ENCODE measurements at places on chromosomes 3 and 15.

- no peak for DNase-seq
Measured at GRCh38 chr3:184741798-184742675, 30.2 kb upstream of the MAGEF1 start.

GRCh38 chr15:35256551-35256950, 171.5 kb upstream of the NANOGP8 start:
- DNase-seq, result no peak

- no peak for DNase-seq
Measured at GRCh38 chr15:66777054-66777453, 75.0 kb downstream of the SMAD6 start.

GRCh38 chr3:23519314-23520208, 286.2 kb upstream of the UBE2E1 start:
- no peak for DNase-seq

GRCh38 chr15:78540871-78541743, 863 bp downstream of the PSMA4 start:
- DNase-seq, result no peak

DNA sequence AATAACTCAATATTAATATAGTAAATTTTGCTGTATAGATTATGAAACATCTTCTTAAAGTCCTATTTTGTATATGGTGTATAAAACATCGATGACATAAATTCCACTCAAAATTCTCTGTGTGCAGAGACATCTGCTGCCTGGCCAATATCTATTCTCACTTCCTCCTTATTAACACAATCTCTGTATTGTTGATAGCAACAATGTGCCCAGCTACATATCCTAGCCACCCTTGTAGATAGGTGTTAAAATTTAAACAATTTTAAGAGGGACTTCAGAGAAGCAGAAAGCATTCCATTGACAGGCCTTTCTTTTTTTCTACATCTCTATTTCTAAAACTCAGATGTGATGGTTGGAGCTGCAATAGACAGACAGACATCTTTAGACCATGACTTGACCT, 72.3 kb downstream of the FGF12 start:
- no peak for DNase-seq

- no peak for DNase-seq
Measured at GRCh38 chr3:53482227-53482626, 12.2 kb upstream of the CACNA1D start.

GRCh38 chr3:26703519-26703918, 80.9 kb downstream of the LRRC3B start:
- DNase-seq, result no peak

- DNase-seq, result peak; percentile 76
Measured at GRCh38 chr15:92808598-92809063, 91.5 kb upstream of the CHD2 start.

- no peak for DNase-seq
Measured at GRCh38 chr15:64680097-64680496, 95.3 kb downstream of the RBPMS2 start.

DNA sequence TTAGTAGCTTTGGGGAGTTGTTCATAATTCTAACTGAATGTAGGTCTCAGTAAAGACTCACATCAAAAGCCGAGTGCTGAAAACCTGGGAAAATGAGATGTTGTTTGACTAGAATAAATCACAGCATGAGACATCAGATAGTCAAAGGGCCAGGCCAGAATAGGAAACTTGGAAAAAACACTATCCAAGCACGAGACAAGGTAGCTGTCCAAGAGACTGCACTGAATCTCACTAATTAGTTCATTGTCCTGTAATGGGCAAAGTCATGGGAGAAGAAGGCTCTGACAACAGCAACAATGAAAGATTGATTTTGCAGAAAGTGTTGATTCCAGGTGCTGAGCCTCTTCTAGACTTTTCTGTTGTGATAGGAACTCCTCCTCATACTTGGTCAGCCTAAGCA, 314.2 kb downstream of the ROBO1 start:
- DNase-seq, result no peak

DNA sequence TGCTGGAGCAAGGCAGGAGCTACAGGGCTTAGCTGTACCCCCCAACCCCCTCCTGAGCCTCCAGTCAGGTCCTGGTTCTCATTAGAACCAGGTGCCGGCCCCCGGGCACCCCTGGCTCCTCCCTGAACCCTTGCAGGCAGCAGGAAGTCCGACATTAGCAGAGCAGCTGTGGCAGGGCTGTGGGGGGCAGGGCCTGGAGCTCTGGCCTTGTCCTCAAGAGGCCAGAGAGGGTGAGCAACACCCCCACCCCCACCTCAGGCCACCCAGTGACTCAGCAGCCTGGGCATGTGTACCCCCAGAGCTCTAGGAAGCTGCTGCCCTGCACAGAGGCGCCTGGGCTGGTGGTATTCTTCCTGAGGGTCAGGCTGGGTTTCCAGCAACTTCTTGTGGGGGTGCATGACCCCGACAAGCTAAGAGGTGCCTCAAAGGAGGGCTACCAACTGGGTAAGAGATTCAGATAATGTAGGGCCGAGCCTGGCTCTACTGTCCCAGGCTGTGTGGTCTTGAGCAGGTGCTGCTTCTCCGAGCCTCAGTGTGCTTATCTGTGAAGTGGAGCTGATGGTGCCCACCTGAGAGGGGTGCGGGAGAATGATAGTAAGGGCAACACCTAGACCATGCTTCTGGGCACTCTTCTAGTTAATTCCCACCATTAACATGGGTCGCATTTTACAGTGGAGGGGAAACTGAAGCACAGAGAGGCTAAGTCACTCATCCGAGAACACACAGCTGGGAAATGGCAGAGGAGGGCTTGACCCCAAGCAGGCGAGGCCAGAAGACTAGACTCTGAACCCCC, 16.0 kb downstream of the H1-8 start:
- DNase-seq, result peak; percentile 57

GRCh38 chr3:55620351-55621025, 133.4 kb upstream of the WNT5A start:
- DNase-seq, result peak; percentile 79

DNA sequence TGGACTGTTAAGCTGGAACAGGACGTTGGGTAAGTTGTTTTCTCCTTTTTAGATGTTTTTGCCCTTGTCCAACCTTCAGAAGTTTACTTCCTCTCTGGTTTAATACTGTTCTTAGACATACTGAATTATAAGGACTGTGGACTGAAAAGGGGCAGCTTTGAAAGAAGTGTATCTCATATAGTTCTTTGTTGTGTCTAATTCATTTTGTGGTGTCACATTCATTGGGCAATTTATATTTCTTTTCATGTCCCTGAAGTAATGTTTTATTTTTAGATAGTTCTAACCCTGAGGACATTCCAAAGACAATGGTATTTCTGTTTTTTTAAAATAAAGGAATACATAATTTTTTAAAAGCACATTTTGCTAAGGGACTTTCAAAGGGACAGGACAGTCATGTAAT, 45.2 kb downstream of the TMEM108 start:
- no peak for DNase-seq

DNA sequence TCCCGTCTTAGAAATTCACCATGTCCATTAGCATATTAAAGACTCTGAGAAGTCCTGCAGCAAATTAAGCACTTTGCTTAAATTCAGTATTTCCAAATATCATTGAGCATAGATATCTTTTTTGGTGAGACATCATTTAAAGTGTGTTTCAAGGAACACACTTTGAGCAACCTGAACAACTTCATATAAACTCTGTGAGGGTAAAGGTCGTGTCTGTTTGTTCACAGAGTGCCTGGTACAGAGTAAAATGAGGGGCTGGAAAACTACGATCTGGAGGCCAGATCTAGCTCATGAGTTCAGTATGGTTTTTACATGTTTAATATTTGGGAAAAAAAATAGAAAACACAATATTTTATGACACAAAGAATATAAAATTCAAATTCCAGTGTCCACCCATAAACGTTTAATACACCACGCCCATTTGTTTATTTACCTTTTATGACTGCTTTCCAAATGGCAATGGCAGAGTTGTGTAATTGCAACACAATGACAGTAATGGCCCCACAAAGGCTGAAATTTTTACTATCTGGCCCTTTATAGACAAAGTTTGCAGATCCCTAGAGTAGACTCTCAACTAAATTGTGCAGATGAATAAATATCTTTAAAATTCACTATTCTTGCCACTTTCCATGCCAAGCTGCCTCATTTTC, 67.4 kb downstream of the SNTN start:
- DNase-seq, result no peak

DNA sequence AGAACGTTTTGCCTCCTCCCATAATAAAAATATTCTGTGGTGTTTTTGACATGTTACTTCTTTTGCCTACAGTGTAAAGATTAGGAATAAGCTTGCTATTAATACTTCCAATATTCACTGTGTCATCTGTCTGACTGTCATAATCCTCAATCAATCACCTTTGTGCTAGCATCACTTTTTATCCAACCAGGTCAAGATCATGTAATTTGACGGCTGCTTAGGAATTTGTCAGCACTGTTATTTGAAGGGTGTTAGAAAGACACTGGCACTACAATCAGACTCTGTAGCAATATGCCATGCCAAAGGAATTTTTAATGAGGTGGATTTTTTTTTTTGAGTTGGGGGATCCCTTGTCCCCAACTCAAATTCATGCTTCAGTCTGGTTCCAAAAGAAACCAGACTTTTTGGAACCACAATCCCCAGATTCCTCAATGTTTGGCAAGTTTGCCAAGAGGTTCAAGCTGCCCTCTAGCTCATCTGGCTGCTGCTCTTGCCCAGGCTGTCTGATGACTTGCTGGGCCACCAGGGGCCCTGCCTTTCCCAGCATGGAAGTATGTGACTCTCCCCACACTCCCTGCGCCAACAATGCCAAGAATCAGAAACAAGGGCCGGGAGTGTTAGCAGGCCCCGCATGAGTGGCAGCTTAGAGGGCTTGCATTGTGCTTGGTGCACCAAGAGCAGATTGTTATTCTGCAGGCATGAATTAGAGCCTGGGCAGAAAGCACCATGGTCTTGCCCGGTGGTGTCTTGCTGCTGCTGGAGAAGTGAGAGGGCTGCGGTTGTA, 58.6 kb upstream of the TSC22D2 start:
- peak; percentile 67 for DNase-seq

- no peak for DNase-seq
Measured at GRCh38 chr15:88604381-88605188, 16.6 kb upstream of the AEN start.

GRCh38 chr3:167814441-167814951, 79.0 kb downstream of the SERPINI1 start:
- no peak for DNase-seq

DNA sequence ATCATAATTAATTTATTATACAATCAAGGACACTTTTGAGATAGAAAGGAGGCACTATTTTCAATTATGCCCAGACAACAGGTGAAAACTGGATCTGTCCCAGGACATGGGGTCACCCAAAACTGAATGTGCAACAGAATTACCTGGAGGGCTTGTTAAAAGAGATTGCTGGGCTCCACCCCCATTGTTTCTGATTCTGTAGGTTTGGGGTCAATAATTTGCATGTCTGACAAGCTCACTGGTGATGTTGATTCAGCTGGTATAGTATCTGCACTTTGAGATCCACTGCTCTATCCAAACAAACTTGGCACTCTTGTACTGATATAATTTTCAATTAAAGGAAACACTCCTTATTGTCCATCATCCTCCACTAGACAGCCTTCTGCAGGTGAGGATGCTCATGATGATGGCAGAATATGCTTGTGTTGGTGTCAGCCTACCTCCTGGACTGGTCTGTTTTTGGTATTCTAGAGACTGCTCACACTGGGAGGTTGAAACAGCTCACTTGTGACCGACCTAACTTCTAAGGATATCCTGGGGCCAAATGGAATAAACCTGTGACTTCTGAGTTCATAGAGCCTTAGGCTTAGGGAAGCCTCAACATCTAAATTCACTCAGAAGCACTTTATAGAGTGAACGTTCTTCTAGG, 2.2 kb downstream of the P2RY14 start:
- DNase-seq, result no peak

DNA sequence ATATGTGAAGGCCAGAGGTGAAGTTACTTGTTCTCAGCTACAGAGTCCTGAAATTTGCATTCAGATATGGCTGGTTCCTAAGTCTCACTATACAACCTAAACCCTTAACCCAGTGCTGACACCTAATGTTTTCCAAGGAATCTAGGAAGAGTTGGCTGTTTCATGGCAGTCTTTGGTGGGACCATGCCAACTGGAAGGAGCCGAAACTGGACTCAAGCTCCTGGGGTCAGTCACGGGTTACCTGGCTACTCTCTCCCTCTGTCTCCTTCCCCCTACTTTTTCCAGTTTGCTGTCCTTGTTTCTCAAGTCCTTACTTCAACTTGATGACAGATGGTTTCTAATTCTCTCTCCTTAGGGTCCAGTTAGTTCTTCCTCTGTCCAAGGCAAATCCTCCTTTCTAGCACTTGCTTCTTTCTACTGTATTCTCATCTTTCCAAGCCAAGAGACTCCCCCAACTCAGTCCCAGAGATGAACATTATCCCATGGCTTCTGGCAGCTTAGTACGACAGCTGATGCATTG, 88.6 kb upstream of the COL6A5 start:
- DNase-seq, result no peak

GRCh38 chr15:40695469-40695890, 506 bp downstream of the RAD51 start:
- no peak for DNase-seq

- DNase-seq, result peak; percentile 76
Measured at GRCh38 chr3:171028025-171028778, 1.7 kb upstream of the SLC2A2 start.

- DNase-seq, result no peak
Measured at GRCh38 chr3:3260870-3261269, 81.4 kb upstream of the CRBN start.

GRCh38 chr3:13275376-13276005, 144.6 kb downstream of the NUP210 start:
- no peak for DNase-seq

DNA sequence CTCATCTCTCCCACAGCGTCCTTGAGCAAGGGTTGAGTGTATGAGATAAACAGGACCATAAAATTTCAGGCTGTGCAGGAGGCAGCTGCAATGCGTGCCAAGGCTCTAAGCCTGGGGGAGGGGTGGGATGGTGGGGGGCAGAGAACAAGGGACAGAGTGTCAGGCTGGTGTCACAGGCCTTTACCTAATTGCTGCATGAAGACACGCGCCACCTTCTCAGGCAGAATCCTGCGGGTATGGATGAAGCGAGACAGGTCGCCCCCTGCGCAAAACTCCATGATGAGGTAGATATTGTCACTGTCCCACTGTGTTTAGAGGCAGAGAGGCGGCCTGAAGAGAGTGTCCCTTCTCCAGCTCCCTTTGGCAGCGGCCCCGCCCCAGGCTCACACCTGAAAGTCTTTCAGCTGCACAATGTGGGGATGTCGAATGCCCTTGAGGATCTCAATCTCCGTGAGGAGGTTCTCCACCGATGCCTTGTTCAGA, 1.0 kb downstream of the ULK3 start:
- no peak for DNase-seq

- DNase-seq, result no peak
Measured at GRCh38 chr3:105431200-105431599, 64.5 kb downstream of the ALCAM start.

DNA sequence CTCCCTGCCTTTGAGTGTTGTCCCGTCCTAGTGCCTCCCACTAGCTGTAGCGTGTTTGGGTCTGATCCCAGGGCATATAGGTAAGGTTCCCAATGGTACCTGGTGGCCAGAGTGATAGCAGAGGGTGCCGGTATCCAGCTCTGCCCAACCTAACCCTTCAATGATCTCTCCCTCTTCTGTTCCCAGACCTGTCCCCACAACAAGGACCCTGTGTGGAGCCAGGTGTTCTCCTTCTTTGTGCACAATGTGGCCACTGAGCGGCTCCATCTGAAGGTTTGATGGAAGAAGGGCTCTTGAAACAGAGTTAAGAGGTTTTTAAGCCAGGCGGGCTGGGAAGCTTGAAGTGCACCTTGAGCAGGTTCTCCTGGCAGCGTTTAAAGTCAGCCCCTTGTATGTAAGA, 35.5 kb downstream of the ESYT3 start:
- no peak for DNase-seq

GRCh38 chr3:188067932-188068331, 86.0 kb upstream of the LPP start:
- DNase-seq, result peak; percentile 50

- no peak for DNase-seq
Measured at GRCh38 chr3:11565072-11565471, 78.6 kb downstream of the VGLL4 start.

Data from PC-9 (cell line).